ENCODE measurements at places on chromosomes 6 and 20.
A peak's percentile ranks its signal among the peaks of the same experiment; 100 is the strongest.

- DNase-seq = no peak
These were observed 35.7 kb downstream of the RAB44 start for GRCh38 chr6:36733300-36733699.

GRCh38 chr6:159821726-159822125 lies 21.6 kb downstream of the PNLDC1 start:
- DNase-seq = no peak

DNA sequence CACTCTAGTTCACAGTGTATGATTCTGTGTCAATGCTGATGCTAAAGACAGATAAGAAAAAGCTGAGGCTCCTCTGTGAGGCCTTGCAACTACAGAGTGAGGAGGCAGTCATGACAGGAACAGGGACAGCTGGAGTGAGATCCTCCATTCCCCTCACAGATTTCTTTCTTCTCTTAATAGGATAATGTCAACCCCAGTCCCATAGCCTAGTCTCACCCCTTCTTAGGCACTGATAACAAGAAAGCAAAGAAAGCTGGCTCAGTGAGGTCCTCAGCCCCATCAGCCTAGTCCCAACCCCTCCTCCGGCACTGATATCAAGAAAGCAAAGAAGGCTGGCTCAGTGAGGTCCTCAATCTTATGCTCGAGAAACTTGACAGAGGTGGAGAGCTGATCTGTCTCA lies 2.1 kb upstream of the PTCHD4 start:
- DNase-seq = no peak

GRCh38 chr6:20335872-20336271 lies 65.8 kb upstream of the E2F3 start:
- DNase-seq = no peak

DNA sequence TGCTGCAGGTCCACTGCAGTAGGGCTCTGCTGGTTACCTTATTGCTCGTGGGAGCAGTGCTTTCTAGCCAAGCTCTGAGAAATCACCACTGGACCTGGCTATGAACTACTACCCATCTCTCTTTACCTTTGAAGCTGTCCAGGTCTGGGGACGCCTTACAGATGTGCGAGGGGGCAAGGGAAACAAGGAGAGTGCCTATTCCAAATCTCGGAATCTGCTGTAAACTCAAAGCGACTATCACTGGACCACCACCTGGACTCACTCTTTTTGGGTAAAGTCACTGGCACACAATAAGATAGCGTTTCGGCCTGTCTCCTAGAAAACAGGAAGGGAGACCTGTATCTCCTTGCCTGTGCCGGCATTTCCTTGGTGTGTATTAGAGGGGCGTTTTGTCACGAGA lies 5.3 kb downstream of the NRN1 start:
- no peak for DNase-seq

- no peak for DNase-seq
These were observed 372.9 kb downstream of the SAMD5 start for GRCh38 chr6:147881432-147881831.

- no peak for DNase-seq
These were observed 185.5 kb downstream of the CDH4 start for GRCh38 chr20:61437280-61438206.

DNA sequence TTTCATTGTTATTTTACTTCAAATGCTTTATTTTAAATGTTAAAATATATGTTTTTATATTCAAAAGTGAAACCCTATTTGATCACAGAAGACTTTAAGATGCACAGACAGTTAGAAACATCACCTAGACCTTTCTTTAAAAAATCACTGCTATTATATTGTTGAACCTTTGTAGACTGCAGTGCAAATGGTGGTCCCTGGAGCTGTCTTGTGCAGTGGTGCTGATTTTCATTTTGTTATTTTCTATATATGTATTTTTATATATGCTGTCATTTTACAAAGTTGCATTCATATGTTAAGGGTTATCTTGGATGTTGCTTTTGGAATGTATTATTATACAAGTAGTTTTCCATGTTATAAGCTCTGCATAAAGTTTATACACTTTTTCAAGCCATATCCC lies 18.7 kb upstream of the HLA-B start:
- DNase-seq = no peak

GRCh38 chr6:35014341-35014740 lies 125.3 kb downstream of the ANKS1A start:
- no peak for DNase-seq

DNA sequence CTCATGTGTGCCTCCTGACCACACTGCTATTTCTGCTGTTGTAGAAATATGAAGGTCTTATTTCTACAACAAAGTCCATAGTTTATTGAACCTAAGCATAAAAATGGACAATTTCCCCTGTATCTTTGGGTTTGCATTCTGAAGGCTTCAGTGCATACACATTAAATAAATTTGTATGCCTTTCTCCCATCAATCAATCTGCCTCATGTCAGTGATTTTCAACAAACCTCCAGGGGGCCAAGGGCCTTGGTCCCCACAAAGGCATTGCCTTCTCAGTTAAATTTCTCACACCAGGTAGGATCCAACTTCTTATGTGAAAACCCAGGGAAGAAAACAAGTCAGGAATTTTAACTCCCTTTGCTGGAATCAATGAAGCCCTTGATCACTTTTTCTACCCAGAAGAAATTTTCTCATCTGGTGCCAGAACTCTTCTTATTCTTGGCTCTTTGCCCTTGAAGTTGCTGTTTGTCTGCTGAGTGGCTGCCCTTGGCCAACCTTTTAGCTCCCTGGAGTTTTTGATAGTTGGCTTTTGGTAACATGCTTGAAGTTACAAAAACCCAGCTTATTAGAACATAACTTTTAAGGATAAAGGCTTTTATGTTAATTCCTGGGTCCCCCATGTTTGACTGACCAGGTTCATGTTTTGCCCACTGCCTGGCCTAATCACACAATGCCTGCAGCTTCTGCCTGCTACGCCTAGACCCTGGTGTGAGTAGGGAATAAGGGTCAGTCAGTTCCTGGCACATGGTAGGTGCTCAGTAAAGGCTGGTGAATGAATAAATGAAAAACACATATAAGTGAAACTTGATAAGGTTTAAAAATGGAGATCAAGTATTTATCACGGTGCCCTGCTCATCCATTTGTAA lies 37.0 kb downstream of the SHLD1 start:
- DNase-seq = no peak

DNA sequence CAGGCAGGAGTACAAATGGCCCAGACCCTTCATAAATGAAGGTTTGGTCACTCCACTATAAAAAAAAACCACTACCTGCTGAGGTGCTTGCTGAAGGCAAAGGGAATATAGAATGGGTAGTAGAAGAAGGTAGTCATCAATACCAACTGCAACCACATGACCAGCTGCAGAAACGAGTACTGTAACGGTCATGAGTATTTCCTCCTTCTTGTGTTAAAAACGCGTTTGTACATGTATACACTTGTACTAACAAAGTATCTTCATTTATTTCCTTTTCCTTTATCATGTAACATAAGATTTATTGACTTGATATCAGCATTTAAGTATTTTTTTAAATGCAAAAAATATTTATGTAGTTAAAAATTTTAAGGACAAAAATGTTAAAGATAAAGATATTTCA lies 238.6 kb downstream of the TFAP2B start:
- DNase-seq = no peak

GRCh38 chr6:17038316-17038715 lies 63.5 kb upstream of the STMND1 start:
- DNase-seq = no peak

- no peak for DNase-seq
These were observed 25.4 kb downstream of the CDYL start for GRCh38 chr6:4801491-4802110.

- DNase-seq = no peak
These were observed 1.4 kb downstream of the HEY2 start for GRCh38 chr6:125750692-125751333.

DNA sequence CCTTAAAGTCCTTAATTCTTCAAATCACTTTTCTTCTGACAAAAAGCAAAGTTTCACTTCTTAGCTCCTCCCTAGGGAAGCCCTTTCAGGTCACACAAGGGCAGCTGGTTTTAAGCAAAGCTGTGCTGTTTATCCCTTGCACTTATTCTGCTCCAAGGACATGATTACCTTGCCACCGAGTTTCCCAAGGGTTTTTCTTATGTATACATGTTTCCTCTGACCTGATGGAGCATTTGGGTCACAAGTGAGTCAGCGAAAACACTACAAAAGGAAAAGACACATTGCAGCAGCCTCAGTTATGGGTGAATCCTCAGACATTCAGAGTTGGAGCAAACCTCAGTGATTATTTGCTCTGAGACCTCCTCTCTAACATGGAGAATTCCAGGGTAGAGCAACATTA lies 26.6 kb upstream of the ILRUN start:
- DNase-seq = no peak

- DNase-seq = no peak
These were observed 254.0 kb downstream of the CDC5L start for GRCh38 chr6:44641344-44642031.

GRCh38 chr6:20490591-20490990 lies 43.7 kb upstream of the CDKAL1 start:
- DNase-seq = no peak

GRCh38 chr20:12699374-12700228 lies 309.2 kb upstream of the SPTLC3 start:
- no peak for DNase-seq

DNA sequence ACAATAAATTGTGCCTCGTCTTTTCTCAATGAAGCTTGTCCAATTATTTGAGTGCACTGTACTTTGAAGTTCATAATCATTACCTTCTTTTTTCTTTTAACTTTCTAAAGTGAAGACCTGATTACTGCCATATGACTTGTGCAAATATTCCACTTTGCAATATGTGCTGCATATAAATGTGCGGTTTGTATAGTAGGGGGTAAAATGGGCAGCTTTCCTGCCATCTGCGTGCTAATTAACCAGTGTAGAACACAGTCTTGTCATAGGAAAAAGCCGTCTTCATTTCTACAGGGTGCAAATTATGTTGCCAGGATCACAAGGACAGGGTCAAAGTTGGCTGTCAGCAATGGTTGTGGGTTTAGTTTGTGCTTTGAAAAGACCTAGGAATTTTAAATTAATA lies 397.0 kb downstream of the NKAIN2 start:
- DNase-seq = no peak

- DNase-seq = peak; percentile 59
These were observed 24.4 kb upstream of the SLCO4A1 start for GRCh38 chr20:62617711-62618483.

DNA sequence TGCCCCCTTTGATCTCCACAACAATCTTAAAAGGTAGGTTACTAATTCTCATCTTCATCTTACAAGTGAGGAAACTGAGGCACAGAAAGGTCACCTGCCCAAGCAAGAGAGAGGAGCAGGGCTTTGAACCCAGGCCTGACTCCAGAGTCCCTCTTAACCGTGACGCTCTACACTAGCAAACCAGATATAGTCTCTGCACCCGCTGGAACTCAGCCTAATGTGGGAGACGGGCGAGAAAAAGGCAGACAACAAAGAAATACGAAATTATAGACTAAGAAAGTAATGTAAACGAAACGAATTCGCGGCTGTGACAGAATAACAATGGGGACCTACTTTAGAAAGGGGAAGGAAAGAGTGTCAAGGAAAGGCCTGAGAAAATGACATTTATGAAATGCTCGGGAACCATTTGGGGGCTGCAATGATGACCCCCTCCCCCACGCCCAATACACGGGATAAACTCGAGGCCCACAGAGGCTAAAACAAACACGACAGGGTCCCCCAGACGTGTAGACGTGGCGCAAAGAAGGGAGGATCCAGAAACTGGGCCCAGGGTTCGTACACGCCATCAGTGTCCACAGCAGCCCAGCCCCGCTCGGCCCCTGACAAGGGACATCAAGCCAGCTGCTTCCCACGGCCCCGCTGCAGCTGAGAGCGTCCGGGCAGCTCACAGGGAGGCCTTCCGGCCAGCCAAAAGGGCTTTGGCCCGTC lies 637 bp downstream of the TRPC4AP start:
- peak; percentile 26 for DNase-seq

- DNase-seq = no peak
These were observed 235.3 kb upstream of the ZFP64 start for GRCh38 chr20:52426856-52427255.

- no peak for DNase-seq
These were observed 6.9 kb downstream of the ZMYND8 start for GRCh38 chr20:47349365-47350180.

DNA sequence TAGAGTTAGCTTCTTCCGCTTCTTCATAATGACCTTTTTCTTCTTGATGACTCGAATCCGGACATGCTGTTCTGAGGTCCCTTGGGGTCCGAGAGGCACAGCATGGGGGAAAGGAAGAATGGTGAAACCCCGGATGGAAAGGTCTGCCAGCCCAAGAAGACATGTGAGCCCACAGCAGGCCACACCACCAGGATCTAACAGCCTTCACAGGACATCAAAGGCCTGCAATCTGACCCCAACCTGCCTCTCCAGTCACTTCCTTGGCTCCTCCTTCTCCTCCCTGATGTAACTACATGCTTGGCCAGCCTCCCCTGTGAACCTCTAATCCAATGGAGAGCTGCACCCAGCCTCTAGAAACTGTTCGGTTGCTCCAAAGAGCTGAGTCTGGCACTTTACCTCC lies 1.6 kb downstream of the CPXM1 start:
- no peak for DNase-seq

DNA sequence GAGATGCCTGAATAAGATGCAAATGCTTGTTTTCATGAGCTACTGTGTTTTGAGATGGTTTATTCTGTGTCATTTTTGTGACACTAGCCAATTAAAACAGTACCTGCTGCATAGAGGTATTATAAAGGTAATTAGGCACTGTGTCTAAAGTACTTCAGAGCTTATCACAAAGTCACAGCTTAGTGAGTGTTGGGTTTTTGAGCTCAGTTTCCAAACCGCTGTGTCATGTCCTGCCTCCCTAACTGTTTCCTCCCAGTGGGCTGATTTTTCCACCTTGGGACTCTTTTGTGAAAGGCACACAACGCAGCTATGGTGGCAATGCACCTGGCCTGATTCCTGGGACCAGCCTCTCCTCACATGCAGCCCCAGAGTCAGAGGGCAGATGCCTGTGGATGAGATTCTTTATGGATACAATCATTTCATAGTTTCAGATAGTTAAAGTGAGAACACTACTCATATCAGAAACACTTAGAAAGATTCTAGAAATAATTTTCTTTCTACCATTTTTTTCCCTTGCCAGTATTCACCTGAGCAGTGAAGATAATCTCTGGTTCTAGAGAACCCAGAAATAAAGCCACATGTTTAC lies 41.3 kb upstream of the TAGAP start:
- DNase-seq = no peak

GRCh38 chr6:33456156-33456555 lies 1.8 kb downstream of the ZBTB9 start:
- DNase-seq = no peak

DNA sequence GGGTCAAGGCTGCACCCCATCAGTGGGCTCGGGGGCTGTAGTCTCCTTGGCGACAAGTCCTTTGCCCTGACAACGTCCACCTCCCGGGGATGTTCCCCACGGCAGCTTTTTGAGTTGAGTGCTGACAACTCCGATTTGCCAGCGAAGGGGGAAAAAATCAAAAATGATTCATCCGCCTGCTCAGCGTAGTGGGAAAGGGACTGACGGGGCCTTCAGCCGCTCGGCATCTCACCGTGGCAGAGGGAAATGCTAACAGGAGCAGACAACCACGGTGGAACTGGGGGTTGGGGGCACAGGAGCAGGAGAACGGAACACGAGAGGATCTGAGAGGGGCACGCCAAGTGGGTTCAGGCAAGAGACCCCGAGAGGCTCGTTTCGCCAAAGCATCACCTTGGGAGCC lies 173.7 kb downstream of the TFAP2C start:
- DNase-seq = no peak

Data from gastrocnemius medialis (tissue), 4 donors.